ENCODE measurements at places on chromosomes 7 and 10.

DNA sequence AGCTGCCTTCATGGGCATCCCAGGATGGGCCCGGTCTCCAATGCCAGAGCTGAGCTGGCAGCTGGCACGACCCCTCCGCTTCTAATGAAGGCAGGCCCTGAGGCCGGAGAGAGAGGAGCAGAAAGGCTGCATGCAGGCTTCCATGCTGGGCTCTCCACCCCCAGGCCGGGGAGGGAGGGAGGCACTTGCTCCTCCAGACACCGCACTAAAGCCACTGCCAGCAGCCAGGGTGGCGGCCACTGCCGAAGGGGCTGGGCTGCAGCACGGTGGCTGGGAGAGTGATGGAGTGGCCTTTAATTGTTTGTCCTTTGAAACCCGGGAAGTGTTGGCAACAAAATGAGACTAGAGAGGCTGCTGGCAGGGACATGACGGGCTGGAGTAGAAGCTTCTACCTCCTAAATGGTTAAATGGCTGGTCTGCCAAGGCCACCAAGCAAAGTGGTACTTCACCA is 236.5 kb downstream of the SKAP2 start:
- DNase-seq: no peak

- DNase-seq: peak; percentile 41
Observed at GRCh38 chr7:35695473-35695850, 527 bp upstream of the HERPUD2 start.

GRCh38 chr7:74573512-74573911 is 84.0 kb upstream of the GTF2I start:
- DNase-seq: no peak

GRCh38 chr10:120782336-120782735 is 68.8 kb upstream of the WDR11 start:
- no peak for DNase-seq

- DNase-seq: no peak
Observed at GRCh38 chr7:26180792-26181198, 19.8 kb downstream of the HNRNPA2B1 start.

DNA sequence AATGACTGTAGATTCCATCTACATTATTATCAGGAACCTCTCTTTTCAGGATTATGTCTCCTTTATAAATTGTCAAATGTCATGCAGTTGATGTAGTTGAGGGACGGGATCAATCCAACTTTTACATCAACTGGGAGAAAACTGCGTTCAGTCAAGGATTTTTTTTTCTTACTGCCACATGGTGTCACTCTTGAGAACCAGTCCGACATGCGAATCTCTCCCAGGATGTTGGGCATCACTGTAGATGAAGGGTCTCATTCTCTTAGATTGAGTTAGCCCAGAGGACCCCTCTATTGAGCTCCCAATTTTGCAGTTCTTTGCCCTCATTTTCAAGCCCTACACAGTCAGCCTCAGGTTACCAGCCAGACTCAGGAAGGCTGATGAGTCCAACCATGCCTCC is 120.3 kb upstream of the PTPRZ1 start:
- no peak for DNase-seq

- no peak for DNase-seq
Observed at GRCh38 chr10:74813381-74814259, 12.8 kb upstream of the KAT6B start.

DNA sequence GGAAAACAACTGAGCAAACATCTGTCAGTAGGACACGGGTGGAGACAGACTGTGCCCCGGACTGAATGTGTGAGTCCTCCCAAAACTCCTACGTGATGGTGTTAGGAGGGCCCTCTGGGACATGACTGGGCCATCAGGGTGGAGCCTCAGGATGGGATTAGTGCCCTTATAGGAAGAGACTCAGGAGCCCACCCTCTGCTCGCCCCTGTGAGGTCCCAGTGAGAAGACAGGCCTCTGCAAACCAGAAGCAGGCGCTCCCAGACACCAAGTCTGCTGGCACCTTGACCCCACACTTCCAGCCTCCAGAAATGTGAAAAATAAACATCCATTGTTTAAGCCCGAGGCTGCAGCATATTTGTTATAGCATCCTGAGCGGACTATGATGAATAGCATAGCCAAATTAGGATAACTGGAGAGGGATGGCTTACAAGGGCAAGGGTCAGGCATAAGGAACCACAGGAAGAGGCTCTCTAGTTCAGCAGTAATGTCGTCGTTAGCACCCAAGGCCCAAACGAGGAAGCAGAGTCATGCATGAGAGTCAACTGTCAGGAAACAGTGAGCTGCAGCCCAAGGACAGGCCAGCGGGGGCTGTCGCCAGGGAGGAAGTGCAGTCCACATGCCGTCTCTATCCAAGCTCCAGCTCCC is 50.6 kb downstream of the PTPRN2 start:
- DNase-seq: no peak

DNA sequence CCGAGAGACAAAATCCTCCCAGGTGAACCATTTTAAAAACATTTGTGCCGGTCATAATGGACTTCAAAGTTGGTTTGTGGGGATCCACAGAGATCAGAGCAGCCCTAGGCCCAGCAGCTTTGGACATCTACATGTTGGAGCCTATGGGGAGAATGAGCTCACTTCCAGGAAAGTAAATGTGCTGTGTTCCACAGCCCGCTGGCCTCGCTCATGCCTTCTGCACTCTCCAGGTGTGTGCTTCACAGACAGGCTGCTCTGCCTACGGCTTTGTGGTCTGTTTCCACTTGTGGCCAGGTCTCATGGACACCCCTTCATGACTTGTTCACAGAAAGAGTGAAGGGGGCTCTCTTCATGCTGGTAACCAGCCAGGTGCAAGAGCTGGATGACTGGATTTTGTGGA is 141.6 kb downstream of the ADARB2 start:
- no peak for DNase-seq

- no peak for DNase-seq
Observed at GRCh38 chr7:94223375-94224084, 171.2 kb upstream of the COL1A2 start.

DNA sequence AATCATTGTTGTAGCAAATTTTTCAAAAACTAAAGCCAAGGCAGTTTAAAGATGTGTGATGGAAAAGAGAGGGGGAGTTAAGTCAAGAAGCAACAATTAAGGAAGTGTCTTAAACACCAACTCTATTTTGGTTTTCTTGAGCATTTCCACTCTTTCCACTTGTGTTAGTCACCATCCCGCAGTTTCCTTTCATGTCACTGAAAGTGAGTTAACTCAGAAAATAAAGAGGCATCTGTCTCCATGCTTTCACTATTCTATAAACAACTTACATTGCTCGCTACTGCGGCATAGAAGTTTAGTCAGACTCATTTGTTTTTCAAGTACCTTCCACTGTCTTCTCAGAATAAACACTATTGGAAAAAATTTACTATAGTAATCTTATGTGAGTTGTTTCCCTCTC is 284.9 kb upstream of the SEMA3D start:
- no peak for DNase-seq

DNA sequence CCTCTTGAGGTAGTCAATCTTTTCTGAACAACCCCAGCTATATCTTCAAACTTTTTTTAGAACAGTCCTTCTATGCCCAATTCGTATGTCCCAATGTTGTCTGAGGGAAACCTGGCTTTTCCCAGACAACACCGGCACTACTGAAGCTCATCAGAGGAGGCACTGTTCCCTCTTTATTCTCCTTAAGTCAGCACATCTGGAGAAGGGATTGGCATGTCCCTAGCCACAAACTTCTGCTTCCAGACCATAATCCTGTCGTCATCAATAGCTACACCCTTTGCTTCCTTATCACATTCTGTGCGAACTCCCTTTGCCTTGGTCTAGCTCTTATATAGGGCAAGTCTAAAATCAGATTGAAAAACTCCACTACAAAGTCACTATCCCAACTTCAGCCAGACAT is 22.9 kb downstream of the PON3 start:
- DNase-seq: no peak

GRCh38 chr10:88082806-88083596 is 219.6 kb downstream of the PTEN start:
- no peak for DNase-seq

- peak; percentile 23 for DNase-seq
Observed at GRCh38 chr10:11337516-11337915, 273.9 kb downstream of the USP6NL start.

DNA sequence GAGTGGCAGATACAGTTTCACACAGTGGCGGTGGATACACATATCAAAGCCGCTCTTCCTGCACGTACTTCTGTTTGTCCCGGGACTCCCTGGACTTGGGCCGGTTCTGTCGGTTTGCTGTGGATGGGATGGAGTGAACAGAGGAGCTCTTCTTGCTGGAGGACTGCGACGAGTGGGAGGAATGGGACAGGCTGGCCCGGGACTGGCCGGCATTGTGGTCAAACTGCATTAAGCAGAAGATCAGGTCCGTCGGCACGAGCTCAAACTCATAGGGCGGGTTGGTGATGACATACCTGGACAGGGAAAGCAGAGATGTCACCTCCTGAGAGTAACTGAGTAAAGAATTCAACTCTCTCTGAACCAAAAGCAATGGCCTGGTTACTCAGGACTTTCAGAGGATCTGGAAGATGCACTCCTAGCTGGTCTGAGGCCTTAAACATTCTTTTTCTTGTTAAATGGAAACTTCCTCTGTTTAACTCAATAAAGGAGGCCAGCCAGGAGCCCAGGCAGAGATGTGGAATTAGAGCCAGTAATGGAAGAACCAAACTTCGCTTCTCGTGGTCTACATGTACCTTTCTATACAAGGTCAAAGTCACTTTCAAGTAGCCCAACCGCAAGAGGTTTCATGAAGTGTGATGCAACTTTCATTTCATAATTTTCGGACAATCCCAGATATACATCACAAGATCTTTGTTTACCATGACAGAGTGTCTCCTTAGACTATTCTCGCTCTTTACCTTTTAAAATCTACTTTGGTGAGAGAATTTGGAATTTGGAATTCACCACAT is 750.2 kb downstream of the KCNMA1 start:
- DNase-seq: no peak

DNA sequence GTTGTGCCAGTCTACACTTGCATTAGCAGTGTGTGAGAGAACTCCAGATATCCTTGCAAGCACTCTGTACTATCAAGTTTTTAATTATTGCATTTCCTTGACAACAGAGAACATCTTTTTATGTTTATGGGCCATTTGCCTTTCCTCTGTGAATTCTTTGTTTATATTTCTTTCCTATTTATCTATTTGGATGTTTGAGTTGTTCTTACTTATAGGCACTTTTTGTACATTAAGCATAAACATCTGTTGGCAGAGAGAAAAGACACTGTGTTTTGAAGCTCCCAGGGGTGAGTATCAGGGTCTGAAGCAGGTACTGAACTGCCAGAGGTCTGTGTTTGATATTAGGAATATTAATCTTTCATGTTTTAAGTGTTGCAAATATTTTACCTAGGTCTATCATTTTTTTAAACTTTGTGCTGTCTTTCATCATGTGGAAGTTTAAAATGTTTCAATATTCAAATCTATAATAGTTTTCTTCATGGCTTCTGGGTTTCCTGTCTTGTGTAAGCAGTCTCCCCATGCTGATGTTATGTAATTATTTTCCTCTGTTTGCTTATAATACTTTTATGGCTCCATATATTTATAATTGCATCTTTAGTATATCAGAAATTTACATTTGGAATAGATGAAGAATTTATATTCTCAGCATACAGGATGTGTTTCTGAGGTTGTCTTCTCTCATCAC is 17.7 kb upstream of the PDCD4 start:
- DNase-seq: no peak

DNA sequence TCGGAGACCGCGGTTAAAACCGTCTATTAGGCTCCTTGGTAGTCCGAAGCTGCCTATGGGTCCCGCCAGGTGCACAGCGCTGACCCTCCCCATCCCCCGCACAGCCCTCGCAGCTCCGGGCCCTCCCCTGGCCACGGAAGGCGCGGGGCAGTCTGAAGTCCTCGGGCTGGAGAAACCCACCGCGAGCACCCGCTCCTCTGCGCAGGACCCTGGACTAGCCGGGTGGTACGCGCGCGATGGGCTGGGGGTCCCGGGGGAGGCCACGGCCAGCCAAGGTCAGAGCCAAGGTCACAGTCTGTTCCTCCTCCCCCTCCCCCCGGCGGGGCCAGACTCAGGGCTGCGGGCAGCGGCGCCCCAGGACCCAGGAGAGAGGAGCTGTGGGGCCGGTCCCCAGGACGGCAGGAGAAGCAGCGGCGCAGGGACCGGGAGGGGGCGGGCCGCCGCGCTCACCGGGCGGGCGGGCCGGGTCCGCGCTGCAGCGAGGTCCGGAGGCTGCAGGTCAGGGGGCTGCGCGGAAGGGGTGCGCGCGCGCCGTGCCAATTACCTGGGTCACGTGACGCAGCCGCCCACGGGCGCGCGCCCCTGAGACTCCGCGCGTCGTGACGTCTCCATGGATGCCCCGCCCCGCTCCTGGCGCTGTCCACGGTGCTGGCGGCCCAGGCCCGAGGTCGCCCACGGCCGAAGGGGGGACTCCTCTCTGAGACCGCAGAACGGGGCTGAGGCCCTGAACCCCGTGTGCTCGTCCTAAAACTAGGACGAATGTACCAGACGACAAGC is at the start of gene OGDHL:
TSS of gene OGDHL (minus strand) at position 535 of the 777 bp plus-strand sequence. CDS start 3,731 bp downstream, outside the sequence.
- DNase-seq: no peak

DNA sequence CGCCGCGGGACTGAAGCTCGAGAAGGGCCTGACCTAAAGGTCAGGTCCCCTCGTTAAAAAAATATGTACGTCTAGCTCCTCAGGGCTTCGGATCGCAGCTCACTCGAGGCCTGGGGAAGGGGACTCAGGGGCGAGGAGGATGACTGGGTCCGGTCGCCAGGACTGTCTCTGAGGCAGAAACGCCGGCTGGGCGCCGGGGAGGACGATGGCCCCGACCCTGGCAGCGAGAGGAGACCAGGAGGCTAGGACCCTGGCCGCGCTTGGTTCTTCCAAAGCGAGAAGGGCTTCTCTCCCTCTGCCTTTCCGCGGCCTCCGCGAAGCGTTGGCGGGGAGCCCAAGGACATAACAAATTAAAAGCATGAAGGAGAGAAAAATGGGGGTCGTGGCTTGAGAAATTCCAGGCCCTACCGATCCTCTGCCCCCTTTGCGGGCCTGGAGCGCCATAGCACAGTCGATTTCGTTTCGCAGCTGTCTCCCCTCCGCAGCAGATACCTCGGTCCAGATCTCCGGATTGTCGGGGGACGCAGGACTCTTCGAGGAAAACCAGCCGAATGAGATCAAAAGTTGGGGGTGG is 3.1 kb downstream of the NKX2-3 start:
- no peak for DNase-seq

- no peak for DNase-seq
Observed at GRCh38 chr7:18702071-18702829, 206.7 kb downstream of the HDAC9 start.

- no peak for DNase-seq
Observed at GRCh38 chr10:113052076-113052830, 102.2 kb downstream of the TCF7L2 start.

- no peak for DNase-seq
Observed at GRCh38 chr7:74292757-74293576, 3.8 kb downstream of the CLIP2 start.

DNA sequence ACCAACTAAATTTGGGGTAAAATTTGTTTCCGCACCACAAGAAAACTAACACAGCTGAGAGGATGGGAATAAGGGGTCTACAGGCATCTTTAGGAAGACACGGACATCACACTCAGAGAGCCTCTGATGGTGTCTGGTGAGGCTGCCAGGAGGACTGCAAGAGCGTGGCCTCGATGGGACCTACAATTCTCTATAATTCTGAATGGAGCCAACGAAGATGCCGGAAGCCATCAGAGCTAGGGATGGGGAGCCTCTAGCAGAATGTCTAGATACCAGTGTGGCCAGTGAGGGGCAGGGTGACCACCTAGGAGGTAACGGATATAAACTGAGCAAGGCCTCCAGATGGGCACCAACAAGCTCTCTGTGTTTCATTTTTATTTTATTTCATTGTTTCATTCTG is 7.5 kb downstream of the GRID1 start:
- DNase-seq: no peak

- DNase-seq: no peak
Observed at GRCh38 chr7:86411814-86412213, 231.9 kb upstream of the GRM3 start.
